Esophagus squamous epithelium (tissue), 5 donors: ENCODE measurements at places on chromosomes 7 and 10.

DNA sequence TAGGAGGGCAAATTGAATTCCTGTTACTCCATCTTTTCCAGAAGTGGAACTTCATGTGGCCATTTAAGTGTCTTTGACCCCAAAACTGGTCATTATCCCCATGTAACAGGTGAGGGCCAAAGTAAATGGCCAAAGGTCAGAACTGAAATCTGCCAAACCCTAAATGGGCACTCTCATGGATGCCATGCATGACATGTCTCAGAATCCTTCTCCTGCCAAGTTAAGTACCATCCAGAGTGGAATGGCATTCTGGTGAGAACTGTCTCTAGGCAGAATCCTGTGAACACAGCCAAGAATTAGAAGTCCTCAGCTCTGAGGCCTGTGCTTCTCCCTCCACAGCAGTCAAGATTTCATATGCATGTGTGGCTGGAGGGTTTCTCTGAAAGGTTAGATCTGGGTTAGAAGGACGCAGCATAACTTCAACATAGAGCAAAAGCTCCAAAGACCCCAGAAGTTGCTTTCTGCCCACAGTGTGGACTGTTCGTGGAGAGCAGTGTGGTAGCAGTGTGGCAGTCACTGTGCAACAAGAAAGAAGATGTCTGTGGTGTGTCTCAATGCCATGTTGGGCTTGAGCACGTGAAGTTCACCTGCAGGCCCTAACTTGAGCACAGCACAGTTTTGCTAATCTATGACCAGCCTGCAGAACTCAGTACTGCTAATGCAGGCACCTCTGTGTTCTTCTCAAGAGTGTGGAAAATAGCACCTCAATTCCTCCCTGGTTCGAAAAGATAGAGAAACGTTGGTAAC is 121.3 kb downstream of the ADCY1 start:
- no peak for DNase-seq

DNA sequence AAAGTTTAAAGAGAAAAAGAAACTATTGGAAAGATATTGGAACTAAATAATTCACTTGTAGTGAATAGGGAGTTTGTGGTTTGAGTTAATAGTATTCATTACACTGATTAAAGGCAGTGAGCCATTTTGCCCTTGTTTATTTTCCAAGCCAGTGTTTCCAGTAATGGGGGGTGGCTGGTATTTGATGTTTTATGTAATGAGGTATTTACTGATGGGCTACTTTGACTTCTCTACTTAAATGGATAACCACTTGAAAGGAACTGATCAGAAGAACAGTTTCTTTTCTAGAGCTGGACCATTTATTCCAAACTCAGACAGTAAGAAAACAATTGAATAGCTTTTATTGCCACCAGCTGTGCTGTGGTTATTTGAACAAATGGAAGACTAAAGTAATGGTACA is 227.0 kb upstream of the HDAC9 start:
- no peak for DNase-seq

- no peak for DNase-seq
Observed at GRCh38 chr10:30384701-30385201, 35.7 kb upstream of the MTPAP start.

DNA sequence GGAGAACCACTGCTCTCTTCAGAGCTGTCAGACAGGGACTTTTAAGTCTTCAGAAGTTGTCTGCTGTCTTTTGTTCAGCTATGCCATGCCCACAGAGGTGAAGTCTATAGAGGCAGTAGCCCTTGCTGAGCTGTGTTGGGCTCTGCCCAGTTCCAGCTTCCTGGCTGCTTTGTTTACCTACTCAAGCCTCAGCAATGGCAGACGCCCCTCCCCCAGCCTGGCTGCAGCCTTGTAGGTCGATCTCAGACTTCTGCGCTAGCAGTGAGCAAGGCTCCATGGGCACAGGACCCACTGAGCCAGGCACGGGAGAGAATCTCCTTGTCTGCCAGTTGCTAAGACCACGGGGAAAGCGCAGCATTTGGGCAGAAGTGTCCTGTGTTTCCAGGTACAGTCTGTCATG is 12.1 kb upstream of the CPA2 start:
- no peak for DNase-seq

DNA sequence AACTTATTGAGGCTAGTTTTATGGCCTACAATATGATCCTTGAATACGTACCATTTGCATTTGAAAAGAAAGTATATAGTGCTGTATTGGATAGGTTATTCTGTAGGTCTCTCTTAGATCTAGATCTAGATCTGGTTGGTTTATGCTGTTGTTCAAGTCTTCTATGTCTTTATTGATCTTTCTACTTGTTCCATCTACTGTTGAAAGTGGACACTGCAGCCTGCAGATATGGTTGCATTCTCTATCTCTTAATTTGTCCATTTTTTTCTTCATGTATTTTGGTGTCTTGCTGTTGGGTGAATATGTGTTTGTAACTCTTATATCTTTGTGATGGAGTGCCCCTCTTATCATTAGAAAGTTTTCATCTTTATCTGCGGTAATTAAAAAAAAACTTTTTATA is 139.4 kb upstream of the PCDH15 start:
- no peak for DNase-seq

DNA sequence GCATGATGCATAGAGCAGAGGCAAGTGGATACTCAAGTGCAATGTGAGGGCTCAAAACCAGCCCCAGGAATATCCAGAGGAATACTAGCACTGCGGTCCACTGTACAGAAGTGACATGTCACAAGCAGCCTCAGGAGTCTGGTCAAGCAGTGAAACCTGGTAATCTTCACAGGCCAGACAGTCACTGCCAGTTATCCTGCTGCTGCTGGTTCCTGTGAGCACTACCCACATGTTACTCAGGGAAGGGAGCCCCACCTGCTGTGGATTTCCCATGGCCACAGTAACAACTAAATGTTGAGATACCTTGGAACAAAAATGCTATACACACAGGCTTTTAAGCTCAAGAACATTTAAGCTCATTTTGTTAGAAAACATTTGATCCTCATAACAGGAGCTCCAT is 103.0 kb downstream of the RNF133 start:
- no peak for DNase-seq

DNA sequence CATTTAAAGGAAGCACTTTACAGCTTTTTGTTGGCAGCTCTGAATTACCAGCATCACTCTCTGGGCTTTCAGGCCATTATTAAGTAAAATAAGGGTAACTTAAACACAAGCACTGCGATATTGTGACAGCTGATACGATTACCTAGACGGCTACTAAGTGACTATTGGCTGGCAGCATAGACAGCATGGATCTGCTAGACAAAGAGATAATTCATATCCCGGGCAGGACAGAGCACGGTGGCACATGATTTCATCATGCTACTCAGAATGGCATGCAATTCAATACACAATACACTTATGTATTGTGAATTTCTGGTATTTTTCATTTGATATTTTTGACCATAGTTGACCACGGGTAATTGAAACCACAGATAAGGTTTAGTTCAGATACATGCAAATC is 522.0 kb upstream of the LRRN3 start:
- DNase-seq: no peak

DNA sequence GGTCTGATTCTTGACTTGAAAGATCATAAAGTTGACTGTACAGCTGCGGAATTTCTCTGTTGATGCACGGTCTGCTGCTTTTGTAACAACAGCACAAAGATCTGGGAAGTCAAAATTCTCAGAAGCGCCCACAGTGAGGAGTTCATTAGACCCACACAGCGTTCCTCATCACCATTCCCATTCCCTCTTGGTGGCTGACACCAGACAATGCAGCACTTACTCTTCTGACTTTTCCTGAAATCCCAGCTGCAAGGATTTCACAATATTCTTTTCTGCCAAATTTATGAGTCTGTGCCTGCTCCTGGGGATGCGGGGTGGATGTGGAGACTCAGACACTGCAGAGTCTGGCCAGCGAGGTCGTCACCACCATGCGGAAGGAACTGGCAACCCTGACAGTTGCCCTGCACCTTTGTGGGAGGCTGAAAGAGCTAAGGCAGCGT is 233.9 kb downstream of the FANK1 start:
- no peak for DNase-seq

DNA sequence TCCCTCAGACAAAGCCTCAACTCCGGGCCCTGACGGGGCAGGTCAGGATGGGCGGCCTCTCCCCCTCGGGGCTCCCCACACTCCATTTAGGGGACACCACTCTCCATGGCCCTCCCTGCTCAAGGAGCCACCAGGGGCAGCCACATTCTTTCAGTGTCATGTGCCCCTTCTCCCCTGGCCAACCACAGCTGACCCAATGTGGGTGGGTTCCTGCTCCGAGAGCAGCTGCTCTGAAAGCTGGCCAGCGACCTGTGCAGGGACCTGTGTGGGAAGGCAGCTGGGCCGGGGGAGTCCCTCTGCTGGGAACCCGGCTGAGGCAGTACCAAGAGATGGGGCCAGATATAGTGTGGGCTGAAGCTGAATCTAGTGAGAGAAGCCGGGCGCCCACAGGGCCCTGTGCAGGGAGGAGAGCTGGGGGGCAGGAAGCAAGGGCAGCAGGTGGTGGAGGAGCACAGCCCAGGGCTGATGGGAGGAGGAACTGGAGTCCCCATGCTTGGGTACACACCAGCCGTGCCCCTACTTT is 40.6 kb upstream of the NPFFR1 start:
- no peak for DNase-seq

DNA sequence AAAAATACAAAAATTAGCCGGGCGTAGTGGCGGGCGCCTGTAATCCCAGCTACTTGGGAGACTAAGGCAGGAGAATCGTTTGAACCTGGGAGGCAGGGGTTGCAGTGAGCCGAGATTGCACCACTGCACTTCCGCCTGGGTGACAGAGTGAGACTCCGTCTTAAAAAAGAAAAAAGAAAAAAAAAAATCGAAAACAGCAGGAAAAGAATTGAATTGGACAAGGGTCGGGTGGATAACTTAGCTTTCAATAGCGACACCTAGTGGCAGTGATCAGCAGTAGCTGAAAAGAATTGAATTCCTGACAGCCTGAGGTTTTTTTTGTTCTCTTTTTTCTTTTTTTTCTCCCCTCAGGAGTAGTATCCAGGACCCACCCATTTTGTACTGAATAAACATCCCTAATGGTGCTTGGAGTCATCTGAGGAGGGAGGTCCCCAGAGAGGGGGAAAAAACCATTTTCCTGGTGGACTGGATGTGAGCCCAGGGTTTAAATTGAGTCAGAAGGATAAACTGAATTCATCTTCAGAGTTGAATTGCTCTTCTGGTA is 55.1 kb downstream of the CYCS start:
- DNase-seq: no peak

- DNase-seq: no peak
Observed at GRCh38 chr7:36730046-36730445, 5.8 kb upstream of the AOAH start.
